Naive thymus-derived CD8-positive, alpha-beta T cell (primary cell): ENCODE measurements at places on chromosomes 16 and 17.

GRCh38 chr16:70679671-70680494 lies 6.0 kb downstream of the MTSS2 start:
- DNase-seq: no peak

DNA sequence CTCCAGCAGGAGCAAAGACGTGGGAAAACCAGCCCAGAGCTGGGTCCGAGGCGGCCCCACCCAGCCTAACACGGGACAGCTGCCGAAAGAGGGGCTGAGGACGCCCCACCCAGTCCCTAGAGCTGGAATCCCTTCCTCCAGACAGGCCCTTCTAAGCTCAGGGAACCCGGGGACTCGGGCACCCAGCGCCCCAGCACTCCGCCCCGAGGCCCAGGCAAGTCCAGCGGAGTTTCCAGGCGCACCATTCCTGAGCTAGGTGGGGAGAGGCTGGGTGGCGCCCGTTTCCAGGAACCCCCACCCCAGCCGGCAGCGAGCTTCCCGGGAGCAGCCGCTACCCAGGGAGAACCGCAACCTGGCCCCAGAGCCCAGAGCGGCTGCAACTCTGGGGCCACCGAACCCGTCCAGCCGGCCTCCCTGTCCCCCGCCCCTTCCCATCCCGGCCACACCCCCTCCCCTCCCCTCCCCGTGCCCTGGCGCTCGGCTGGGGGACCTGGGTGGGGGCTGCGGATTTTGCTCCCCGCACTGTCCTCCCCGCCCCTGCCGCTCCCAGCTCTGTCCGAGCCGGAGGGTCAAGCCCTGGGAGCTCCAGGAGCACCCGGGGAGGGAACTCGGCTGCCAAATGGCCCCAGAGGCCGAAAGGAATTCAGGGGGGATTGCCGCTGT lies 536 bp downstream of the TMC6 start:
- no peak for DNase-seq

- DNase-seq: no peak
Observed at GRCh38 chr16:72226136-72226535, 54.2 kb upstream of the PMFBP1 start.

- DNase-seq: no peak
Observed at GRCh38 chr17:13395862-13396261, 205.9 kb downstream of the HS3ST3A1 start.

DNA sequence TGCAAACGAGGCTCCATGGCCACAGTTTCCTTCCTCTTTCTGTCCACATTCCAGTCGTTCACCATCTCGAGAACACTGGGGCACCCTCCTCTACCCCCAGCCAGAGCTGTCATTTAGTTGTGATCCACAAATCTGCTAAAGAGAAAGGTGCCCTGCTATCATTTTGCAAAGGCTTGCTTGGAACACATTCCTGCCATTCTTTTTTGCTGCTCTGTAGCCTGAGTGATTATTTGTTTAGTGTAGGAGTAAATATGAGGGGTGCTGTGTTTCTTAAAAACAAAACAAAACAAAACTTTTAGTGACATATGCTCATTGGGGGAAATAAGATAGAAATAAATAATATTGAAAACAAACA lies 166.7 kb downstream of the PRKCA start:
- no peak for DNase-seq

- no peak for DNase-seq
Observed at GRCh38 chr16:85914423-85914794, 15.4 kb downstream of the IRF8 start.

GRCh38 chr16:55735120-55735781 lies 79.5 kb downstream of the SLC6A2 start:
- DNase-seq: no peak

DNA sequence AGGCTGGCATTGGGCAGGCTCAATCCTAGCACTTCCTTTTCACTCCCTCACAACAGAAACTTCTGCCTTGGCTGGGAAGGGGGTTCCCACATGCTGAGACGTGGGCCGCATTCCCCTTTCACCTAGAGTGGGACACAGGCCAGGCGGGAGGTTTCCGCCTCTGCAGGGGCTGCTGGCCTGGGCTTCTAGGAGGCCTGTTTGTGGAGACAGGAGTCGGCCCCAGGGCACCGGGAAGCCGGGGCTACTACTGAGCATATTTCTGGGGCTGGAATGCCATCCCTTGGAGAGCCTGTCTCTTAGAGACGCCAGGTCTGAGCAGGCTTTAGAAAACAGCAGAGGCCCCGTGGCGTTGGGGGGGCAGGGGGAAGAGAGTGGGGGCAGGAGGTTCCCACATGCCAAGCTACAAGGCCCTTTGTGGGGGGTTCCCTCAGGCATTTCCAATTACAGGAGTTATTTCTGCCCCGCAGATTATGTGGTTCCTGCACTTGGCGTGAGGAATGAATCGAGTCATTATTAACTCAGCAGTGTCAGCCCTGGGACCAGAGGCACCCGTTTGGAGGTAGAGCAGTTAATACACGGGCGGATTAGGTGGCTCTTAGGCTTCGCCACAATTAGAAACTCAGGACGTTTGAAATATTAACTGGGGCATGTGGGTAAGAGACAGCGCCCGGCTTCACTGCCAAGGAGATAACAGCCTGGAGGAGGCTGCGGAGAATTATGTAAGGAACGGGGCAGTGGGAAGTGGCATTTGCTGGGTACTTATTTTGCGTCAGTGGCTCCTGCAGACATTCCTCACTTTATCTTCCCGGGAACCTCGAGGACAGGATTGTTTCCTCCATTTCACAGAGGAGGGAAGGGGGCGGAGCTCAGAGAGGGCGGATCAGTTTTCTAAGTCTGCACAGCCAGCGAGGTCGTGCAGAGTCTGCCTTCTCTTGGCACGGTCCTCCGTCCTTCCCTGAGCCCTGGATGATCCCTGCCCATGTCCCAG lies 162.5 kb downstream of the MAF start:
- no peak for DNase-seq

DNA sequence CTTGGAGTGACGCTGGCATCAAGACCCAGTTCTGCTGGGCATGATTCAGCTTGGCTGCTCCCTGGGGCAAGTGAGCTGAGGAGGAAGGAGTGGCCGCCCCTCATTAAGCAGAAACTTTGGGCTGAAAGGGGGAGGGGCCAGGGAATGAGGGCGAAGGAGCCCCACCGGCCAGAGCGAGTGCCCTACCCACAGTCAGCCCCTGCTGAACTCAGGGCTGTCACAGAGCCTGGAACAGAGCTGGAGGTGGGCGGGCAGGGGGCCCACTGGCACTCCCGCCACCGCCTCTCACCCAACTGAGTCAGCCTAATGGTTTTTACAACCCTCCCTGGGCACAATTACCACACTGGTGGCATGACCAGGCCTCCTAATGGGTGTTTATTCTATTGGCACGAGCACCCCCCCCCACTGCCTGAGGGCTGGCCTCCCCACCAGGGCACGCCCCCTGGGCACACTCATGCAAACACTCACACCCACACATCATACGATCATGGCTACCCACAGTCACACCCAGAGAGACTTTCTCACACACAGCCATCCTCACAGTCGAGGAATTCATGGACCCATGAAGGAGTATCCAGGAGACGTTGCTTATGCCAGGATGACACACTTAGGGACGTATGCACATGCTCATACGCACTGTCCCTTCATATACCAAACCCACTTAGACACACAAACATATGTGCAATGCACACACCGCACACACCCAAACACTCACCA lies 19.2 kb downstream of the UNC119 start:
- DNase-seq: no peak

DNA sequence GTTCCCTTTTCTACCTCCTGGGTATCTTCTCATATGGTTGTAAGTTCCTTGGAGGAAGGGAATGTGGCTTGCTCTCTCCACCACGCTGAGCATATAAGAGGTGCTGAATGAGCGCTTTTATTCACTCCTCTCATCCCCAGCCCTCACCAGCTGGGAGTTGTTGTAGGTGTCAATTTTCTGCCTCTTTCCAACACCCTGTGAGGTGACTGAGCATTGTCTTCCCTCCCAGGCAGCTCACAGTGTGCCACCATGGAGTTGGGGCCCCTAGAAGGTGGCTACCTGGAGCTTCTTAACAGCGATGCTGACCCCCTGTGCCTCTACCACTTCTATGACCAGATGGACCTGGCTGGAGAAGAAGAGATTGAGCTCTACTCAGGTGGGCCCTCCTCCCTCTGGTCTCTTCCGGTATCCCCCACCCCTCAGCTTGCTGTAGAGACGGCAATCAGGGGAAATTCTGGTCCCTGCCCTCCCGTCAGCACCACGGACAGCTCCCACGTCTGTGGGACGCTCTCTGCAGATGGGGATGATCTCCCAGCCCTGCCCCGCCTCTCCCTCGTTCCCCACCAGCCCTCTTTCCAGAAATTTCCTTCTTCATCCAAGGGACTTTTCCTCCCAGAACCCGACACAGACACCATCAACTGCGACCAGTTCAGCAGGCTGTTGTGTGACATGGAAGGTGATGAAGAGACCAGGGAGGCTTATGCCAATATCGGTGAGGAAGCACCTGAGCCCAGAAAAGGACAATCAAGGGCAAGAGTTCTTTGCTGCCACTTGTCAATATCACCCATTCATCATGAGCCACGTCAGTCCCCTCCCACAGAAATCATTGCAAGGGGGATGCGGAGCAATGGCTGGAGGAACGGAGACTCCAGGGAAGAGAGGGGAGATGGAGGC lies 18.3 kb downstream of the CIITA start:
- peak; percentile 17 for DNase-seq

GRCh38 chr17:50189550-50190292 lies 11.7 kb downstream of the COL1A1 start:
- no peak for DNase-seq

DNA sequence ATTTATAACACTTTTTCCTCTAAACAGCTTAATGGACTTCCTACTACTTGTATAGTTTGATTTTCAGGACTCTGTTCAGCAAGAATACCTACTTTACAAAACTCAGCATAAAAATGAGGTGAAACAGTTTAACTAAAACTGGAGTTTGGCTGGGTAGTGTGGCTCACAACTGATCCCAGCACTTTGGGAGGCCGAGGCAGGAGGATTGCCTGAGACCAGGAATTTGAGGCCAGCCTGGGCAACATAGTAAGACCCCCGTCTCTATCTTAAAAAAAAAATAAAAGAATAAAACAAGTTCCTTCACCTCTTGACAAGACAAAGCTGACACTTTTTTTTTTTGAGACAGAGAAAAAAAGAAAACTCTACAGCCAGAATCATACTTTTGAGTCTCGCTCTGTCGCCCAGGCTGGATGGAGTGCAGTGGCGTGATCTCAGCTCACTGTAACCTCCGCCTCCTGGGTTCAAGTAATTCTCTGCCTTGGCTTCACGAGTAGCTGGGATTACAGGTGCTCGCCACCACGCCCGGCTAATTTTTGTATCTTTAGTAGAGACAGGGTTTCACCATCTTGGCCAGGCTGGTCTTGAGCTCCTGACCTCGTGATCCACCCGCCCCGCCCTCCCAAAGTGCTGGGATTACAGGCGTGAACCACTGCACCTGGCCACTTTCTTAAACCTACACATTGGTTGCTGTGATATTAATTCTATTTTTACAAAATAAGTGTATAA lies 2.6 kb downstream of the PDF start:
- DNase-seq: no peak

DNA sequence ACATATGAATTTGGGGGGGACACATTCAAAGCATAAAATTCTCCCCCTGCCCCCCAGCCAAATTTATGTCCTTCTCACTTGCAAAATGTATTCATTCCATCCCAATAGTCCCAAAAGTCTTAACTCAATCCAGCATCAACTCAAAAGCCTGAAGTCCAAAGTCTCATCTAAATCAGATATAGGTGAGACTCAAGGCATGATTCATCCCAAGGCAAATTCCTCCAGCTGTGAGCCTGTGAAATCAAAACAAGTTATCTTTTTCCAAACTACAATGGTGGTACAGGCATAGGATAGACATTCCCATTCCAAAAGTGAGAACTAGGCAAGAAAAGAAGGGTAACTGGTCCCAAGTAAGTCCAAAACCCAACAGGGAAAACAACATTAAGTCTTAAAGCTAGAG lies 5.9 kb upstream of the GOSR2 start:
- no peak for DNase-seq

DNA sequence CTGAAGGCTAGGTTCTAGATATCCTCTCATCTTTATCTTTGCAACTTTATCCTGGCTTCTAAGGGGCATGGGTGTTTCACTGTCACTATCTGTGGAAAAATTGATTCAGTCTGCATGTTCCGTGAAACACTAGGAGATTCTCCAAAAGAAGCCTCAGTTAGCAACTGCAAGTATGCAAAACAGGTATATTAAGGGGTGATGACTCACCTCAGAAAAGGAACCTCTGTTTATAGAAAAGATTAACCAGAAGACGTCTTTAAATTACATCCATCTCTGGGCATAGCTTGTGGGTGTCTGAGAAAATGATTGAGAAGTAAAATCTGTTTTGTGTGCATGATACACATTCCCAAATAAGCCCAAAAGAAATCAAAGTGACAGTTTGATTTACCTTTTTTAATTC lies 353.8 kb upstream of the HSBP1 start:
- no peak for DNase-seq

GRCh38 chr17:57585341-57586195 lies 159.5 kb downstream of the CCDC182 start:
- DNase-seq: peak; percentile 28

DNA sequence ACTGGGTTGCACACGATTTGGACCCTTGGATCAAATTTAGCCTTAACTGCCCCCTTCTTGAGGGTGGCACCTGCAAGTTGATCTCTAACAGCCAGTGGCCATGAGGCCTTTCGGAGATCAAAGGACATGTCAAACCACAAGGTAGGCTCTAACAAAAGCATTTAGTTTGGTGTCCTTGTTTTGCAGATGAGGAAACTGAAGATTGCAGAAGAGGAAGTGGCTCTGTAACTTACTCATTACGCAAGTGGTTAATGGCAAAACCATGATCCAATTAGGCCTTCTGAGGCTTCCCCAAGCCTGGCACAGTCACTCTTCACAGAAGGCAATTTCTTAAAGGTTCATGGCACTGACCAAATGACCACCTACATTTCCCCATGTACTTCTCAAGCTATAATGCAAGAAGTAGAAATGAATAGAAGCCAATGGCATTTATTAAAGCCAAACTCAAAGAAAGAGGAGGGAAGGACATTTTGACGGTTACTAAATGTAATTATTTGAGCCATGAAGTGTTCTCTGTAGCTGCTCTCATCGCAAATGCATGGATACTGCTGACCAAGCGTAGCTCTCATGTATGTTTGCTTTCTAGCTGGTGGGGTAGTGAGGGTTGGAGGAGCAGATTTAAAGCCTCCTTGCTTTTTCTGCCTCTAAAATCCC lies 32.8 kb upstream of the ABCC12 start:
- no peak for DNase-seq

GRCh38 chr16:70252355-70252988 lies 732 bp upstream of the EXOSC6 start:
- no peak for DNase-seq

DNA sequence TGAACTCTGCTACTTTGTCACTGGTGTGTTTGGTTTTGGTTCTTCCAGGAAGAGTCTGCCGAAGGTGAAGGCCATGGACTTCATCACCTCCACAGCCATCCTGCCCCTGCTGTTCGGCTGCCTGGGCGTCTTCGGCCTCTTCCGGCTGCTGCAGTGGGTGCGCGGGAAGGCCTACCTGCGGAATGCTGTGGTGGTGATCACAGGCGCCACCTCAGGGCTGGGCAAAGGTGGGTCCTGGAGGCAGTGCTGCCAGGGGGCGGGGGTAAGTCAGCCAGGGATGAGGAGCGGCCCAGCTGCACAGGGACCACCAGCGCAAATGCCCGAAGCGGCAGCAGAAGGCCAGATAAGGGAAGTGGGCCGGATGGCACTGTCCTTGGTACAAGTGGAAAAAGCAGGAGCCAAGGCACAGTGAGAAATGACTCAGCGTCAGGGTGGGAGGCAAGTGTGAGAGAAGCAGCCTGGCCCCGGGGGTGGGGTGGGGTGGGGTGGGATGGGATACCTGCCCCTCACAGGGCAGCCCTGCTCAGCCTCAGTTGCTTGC lies 41.9 kb downstream of the TMEM11 start:
- DNase-seq: no peak
